EL (cell line): ENCODE measurements at places on chromosomes 12 and 14.

GRCh38 chr12:45017916-45018315 lies 33.0 kb downstream of the DBX2 start:
- DNase-seq: no peak

GRCh38 chr14:66662374-66662773 lies 154.4 kb downstream of the GPHN start:
- DNase-seq: peak; percentile 26

GRCh38 chr12:93048656-93049055 lies 119.6 kb upstream of the EEA1 start:
- DNase-seq: no peak

GRCh38 chr12:121314431-121314830 lies 17.9 kb upstream of the CAMKK2 start:
- DNase-seq: no peak

GRCh38 chr12:75656648-75657047 lies 145.2 kb upstream of the KRR1 start:
- peak; percentile 93 for DNase-seq

GRCh38 chr12:123967121-123967586 lies 5.5 kb downstream of the CCDC92 start:
- DNase-seq: peak; percentile 9

- DNase-seq: no peak
These were observed 199.4 kb downstream of the ANO4 start for GRCh38 chr12:100993916-100994450.

DNA sequence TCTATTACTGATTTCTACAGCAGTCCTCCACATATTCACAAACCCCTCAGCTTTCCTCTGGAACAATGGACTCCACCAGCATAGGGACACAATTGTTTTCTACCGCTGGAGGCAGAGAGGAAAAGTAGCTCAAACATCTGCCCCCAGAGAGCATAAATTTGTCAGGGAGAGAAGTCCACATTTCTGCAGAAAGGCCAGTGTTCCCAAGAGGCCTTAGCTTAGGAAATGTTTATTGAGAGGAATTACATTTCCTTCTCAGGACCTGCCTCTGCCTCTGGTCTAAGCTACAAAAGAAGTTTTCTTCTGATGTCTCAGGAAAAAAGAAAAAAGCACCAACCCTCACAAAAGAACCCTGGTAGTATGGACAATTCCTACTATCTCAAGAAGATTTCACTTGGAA lies 217.8 kb upstream of the BMP4 start:
- no peak for DNase-seq

DNA sequence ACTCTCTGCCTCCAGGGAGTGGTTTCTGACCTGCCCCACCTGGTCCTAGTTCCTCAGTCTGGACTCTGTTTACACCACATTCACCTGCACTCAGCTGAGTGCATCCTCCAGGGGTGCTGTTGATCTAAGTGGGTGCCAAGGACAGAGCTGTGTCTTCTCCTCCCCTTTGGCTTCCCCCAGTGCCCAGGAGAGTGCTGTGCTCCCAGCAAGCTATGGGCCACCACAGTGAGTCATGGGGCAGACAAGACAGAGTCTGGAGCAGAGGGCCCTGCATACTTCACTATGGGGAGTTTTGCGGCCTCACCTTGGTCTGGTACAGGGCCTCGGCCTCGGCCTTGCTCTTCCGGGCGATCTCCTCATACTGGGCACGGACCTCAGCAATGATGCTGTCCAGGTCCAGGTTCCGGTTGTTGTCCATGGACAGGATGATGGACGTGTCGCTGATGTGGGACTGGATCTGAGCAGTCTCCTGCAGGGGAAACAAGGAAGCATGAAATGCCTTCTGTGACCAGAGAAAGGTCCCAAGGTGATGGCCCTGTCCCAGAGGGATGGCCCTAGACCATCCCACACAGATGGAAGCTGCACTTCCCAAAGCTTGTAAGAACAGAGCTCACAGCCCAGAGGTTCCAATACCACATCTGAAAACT lies 4.9 kb downstream of the KRT73 start:
- no peak for DNase-seq

DNA sequence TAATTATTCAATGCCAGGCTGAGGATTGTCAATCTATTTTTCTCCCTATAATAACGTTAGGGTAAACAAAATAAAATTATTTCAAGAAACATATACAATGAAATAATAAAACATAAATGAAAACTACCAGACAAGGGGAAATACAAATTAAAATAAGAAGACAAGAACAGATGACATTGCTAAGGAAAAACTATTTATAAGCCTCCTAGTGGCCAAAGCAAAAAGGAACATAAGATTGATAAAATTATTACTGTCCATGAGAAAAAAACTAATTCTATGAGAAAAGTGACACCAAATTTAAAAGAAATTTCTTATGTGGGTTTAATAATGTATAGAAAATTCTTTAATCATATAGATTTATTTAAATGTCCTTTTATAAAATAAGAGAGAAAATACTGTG lies 294.7 kb downstream of the TTC6 start:
- DNase-seq: no peak

- no peak for DNase-seq
These were observed 15.4 kb downstream of the BHLHE41 start for GRCh38 chr12:26109343-26109881.
